ENCODE measurements at places on chromosomes 2 and 18.
A peak's percentile ranks its signal among the peaks of the same experiment; 100 is the strongest.

GRCh38 chr2:178366412-178366811 is 84.6 kb downstream of the PRKRA start:
- no peak for DNase-seq

- peak; percentile 6 for DNase-seq
These were observed 539 bp upstream of the MOB4 start for GRCh38 chr2:197515315-197515738.

DNA sequence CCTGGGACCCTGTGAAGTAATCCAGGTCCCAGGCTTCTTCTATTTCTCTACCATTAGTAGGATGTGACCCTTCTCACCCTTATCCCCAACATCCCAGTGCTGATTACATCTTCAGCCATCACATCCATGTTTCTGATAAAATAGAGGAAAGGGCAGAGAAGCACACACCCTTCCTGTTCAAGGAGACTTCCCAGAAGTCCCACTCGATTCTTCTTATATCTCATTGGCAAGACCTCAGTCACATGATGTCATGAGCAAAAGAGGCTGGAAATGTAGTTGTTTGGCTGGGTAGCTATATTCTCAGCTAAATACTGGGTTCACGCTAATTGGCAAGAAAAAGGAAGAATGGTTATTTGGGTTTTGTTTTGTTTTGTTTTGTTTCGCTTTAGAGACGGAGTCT is 8.0 kb upstream of the XRCC5 start:
- DNase-seq = no peak

DNA sequence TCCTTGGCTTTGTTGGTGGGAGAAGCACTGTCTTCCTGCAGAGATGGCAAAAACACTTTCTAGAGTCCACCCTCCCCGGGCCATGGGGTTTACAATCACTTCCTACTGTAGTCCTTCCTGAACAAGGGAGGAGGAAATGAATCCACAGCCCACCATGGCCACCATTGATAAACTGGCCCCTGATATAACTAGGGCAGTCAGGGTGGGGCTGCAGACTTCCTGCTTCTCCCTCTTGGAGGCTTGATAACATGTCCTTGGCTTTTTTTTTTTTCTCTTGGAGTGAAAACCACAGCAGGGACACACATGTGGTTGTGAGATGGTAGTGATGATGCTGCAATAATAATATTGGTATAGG is 437.8 kb downstream of the ZNF521 start:
- no peak for DNase-seq

GRCh38 chr2:226011716-226012450 is 612.4 kb downstream of the NYAP2 start:
- no peak for DNase-seq

DNA sequence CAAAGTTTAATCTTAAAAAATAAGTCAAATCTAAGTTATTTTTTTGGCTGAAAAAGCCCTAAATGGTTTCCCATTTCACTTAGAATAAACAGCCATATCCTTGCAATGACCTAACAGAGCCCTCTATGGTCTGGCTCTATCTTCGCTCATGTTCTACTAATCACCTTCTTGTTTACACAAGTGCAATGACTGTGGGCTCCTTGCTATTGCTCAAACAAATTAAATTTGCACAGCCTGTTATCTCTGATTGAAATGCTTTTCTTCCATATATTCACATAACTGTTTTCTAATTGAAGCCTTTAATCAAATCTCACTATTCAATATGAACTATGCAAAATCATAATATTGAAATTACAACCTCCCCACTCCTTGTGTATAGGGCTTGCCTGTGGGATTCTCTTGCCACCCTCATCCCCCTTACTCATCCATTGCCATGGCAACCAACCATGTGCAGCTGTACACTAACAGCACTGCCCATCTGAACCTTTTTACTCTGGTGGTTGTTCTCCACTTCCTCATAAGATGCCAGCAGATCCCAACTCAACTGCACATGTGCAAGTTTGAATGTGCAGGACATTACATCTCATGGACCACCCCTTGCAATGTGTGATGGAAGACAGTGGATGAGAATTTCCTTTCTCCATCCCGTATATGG is 1083.2 kb downstream of the SOCS6 start:
- DNase-seq = no peak

DNA sequence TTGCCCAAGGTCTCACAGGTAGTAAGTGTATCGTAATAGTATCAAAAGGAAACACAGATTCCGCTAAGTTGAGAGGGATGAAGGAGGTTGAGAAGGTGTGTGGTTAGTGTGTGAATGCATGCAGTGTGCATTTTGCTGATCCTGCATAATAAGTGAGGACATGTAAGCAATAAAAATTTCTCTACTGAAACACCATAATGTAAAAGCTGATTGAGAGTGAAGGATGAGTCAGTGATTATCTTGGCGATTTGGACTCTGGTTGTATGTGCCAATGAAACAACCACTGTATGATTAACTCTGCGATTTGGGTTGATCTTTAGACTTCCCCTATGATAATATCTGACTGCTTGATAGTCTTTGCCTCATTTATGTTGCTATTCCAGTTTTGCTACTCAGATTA is 16.7 kb upstream of the ADGRF3 start:
- no peak for DNase-seq

DNA sequence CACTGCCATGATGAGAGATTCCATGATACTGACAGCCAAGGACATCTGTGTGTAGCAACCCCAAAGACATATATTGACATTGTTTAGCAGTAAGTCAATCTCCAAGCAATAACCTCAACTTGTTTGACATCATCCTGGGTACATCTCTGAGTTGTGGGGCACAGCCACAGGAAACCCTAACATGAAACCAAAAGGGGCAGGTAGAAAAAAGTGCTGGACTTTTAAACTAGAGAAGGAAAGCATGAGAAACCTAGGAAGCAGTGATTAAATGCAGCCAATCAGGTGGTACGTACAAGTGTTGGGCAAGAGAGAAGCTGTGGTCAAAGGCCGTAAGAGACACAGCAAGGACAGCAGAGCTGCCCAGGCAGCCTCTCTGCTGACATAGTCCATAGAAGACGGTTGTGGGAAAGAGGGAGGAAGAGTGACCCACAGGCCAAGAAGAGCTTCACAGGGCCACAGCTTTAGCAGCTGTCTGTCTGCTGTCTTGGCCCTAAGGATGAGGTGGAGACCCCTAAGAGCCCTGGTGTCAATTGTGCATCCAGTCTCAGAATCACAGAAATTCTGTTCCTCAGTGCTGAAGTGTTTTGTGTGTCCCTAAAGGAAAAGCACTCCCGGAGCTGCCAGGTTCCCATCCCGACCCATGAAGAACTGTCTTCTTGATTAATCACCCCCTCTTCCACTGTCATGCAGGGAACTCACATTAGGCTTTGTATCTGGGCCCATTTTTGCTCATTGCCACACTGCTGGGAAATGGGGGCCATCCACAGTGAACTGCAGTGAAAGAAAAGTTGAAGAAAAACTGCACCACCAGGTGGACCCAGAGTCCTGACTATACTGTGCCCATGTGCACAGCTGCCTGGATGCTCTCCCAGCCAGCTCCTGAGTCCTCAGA is 25.4 kb upstream of the CHN1 start:
- DNase-seq = peak; percentile 15

- no peak for DNase-seq
These were observed 502.8 kb downstream of the CMPK2 start for GRCh38 chr2:6362671-6363450.

DNA sequence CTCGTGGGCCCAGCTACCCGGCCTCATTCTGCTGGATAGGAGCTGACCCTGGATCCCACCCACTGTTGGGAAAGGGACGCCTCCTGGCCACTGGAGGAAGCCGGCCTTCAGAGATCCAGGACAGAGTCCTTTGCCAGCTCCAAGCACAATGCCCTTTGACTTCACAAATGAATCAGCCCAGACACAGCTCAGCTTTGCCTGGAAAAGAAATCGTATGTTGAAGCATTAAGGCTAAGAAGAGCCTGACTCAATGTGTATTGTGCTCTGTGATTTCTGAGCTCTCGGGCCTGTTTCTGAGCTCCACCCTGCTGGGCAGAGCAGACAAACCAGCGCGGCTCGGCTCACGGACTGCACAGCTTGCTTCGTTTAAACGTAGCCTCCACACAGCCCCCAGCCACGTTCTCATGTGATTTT is 162.9 kb upstream of the APCDD1 start:
- DNase-seq = no peak

- no peak for DNase-seq
These were observed 18.9 kb downstream of the STEAP3 start for GRCh38 chr2:119242276-119243119.

DNA sequence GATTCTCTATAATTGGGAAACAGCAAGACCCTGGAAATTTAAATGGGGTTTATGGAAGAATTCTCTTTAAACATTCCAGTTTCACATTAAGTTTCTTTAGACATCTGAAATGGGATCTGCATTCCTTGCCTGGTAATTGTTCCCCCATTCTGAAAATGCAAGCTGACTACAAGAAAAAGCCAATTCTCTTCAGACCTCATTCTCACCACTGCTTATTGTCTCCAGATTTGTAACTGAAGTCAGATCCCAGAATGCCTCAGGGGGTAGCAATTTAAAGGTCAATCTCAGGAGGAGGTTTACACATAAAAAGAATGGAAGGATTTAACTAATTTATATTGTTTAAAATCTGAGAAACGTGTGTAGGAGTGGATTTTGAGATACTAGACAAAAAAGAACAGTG is 41.2 kb downstream of the COL3A1 start:
- peak; percentile 20 for DNase-seq

GRCh38 chr2:145591109-145591809 is 1071.3 kb upstream of the ZEB2 start:
- no peak for DNase-seq

DNA sequence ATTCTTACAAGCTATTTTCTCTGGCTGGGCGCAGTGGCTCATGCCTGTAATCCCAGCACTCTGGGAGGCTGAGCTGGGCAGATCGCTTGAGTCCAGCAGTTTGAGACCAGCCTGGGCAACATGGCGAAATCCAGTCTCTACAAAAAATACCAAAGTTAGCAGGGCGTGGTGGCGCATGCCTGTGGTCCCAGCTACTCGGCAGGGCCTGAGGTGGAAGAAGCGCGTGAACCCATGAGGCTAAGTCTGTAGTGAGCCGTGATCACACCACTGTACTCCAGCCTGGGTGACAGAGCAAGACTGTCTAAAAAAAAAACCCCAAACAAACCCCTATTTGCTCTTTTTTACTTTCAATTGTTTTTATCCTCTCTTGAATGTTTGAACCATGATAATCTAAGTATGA is 37.0 kb downstream of the PPP4R1 start:
- DNase-seq = no peak

DNA sequence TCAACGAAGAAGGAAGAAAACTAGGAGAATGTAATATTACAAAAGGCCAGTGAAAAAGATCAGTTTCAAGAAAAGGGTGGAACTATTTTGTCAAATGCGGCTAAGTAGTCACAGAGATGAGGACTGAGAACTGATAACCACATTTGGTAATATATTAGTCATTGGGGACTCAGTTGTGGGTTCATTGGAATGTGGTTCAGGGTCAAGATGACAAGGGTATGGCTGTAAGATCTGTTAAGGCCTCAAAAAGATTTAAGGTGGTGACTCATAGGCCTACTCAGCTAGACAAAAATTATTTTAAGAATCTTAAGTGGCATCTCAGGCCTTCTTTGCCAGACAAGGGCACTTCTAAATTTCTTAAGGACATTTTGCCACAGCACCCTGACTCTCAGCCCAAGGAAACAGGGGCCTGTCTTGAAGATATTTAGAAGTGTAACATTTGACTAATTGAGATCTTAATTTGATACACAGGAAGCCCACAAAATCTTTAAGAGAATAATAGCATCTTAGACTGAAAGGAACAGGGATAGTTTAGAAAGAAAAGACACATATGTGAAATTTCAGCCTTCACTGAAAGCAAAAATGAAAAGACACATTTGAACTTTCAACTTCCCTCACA is 81.3 kb downstream of the STRADB start:
- no peak for DNase-seq

DNA sequence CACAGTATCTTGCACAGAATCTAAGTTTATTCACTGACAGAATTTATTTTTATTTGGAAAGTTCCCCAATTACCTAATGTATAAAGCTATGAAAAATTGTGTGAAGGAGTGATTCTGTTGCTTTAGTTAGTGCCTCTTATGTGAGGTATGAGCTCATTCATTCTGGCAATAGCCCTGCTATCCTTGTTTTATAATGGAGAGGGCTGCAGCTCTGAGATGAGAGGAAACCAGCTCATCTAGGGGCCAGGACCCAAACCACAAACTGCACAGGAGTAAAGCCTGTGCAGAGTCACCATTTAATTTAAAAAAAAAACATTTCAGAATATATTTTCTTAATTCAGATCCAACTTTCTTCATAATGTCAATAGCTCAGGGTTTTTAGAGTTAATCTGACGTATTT is 383.0 kb downstream of the TMEM182 start:
- DNase-seq = no peak
